ENCODE measurements at places on chromosomes 7 and 10.

GRCh38 chr10:109259293-109259692 lies 664.0 kb downstream of the XPNPEP1 start:
- no peak for DNase-seq

- no peak for DNase-seq
Measured at GRCh38 chr7:156470399-156471320, 169.9 kb upstream of the RNF32 start.

GRCh38 chr10:47179291-47179647 lies 120.7 kb upstream of the GDF10 start:
- no peak for DNase-seq

GRCh38 chr7:69982197-69982596 lies 383.9 kb downstream of the AUTS2 start:
- DNase-seq, result no peak

DNA sequence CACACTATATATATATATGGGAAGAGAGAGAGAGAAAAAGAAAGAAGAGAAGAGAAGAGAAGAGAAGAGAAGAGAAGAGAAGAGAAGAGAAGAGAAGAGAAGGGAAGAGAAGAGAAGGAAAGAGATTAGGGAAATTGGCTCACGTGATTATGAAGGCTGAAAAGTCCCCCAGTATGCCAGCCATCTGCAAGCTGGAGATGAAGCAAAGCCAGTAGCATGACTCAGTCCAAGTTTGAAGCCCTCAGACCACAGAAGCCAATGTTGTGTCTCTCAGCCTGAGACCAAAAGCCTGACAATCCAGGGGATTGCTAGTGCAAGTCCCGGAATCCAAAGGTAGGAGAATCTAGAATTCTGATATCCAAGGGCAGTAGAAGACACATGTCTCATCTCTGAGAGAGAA lies 206.3 kb upstream of the PRSS1 start:
- no peak for DNase-seq

DNA sequence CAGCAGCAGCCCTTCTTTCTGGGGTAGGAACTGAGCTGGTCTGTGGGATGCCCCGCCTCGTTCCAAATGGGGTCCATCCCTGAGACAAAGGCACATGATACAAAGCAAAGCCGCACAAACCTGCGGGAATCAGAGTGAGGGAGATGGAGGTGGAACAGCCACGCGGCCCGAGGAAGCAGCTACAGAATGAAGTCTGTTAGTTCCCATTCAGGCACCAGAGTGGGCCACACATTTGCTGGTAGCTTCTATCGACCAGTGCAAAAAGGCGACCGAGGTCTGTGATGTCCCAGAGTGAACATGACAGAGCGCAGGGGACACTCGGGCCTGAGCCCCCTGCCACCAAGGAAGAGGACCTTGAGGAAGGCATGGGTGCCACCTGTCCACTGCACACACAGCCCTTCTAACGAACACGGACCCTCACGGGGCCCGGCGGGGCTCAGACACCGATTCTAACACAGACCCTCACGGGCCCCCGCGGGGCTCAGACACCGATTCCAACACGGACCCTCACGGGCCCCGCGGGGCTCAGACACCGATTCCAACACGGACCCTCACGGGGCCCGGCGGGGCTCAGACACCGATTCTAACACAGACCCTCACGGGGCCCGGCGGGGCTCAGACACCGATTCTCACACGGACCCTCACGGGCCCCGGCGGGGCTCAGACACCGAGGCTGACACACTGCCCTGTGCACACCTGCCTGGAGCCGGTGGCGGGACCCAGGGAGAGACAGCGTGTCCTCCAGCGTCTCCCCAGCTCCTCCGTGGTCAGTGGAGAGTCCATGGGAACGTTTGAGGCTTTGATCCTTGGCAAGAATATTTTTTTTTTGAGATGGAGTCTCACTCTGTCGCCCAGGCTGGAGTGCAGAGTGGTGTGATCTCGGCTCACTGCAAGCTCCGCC lies 32.8 kb upstream of the FAM20C start:
- peak; percentile 30 for DNase-seq

GRCh38 chr7:68965351-68965750 lies 632.9 kb upstream of the AUTS2 start:
- no peak for DNase-seq

DNA sequence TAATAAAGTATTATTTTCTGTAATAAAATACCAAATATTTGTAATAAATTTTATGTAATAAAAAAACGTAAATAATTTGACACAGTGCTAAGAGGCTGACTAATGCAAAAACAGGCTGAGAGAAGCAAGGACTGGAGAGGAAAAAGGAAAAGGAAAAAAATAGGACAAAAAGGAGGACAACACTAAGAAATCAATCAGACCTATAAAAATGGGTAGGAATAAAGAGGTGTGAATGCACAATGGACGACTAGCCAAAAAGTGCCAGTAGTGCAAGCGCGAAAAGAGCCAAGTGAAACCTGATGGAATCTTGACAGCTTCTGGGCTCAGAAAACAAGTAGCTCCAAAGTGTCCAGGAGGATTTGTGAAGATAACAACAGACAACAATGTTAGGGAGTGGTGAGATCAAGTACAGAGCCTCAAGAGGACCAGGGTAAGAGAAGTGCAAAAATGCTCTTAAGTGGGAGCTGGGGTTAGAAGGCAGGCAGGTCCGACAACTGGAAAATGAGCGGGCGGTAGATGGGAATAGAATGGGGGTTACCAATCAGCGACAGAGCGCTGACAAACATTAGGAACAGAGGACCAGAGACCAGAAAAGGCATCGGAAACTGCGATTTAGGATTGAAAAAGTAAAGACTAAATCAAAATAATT lies 1.2 kb downstream of the BRAF start:
- DNase-seq, result no peak

- DNase-seq, result peak; percentile 13
Measured at GRCh38 chr7:73652541-73652949, 15.1 kb upstream of the VPS37D start.

DNA sequence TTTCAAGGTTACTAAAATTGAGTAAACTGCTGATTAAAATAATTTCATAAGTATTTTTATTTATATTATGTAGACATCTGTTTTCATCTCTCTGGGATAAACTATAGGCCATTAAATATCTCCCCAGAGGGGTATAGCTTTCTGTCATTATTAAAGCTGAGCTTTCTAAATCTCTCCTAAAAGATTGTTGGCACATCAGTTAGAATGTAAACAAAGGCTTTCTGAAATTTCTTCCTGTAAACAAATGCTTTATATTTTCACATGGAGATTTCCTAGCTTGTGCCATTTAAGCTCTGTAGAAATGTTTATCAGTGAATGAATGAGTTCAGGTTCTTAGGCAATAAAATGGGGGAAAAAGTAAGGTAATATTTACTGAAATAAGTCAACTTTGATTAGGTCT lies 35.7 kb downstream of the PPP1R9A start:
- no peak for DNase-seq

DNA sequence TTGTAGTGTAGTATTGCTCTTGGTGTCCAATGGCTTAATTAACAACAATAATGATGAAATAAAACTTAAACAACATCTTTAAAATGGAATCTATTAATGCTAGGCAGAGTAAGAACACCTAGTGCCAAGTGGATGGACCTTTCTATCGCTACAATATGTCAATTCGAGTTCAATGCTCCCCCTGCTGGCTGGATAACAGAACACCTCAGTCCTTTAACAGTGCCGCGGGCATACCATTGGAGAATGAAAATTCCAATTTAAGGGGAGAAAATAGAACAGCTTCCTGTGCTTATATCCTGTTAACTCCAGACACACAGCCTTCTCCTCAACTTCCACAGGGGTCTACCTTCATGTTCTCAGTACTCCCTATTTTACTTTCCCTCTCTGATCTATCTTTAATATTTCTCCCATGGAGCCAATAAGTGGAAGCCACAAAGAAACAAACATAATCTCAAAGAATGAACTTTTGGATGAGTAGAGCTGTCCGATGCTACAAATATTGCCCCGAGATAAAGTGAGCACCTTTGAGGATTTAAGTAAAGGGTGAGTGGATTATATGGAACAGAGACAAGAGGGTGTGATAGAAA lies 41.4 kb downstream of the COL1A2 start:
- no peak for DNase-seq

DNA sequence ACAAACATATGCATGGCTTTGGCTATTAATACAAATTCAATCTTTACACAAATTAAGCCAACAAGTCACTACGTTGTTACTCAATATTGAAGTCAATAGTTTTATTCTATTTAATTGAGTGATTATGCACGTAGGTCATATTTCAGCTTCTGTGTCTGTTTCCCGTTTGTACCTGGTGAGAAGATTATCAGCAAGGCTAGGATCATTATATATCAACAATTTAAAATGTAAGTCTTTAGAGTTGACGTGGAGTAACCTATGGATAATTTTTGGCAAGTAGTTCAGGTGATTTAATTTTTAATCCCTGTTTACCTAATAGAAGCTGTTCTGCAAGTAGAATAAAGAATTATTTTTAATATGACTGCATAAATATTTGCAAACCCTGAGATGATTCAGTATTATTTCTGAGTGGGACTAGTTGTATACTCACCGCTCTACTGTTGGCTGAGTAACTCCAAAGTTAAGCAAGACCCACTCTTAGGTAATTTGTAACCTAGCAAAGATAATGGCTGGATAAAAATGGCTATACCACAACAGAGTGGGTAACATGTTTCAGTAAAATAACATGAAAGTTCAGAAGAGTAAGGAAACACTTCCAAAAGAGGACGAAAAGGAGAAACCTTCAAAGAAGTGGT lies 161.0 kb downstream of the HGF start:
- DNase-seq, result no peak

- DNase-seq, result no peak
Measured at GRCh38 chr7:96657347-96658021, 52.2 kb downstream of the SEM1 start.

GRCh38 chr7:43758822-43759683 lies 573 bp downstream of the BLVRA start:
- DNase-seq, result peak; percentile 82

DNA sequence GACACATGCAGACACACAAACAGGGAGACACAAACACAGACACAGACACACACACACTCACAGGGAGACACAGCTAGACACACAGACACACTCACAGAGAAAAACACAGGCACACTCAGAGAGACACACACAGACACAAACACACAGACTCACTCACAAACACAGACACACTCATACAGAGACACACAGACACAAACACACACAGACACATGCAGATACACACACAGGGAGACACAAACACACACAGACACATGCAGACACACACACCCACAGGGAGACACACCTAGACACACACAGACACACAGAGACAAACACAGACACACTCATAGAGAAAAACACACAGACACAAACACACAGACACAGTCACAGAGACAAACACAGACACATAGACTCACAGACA lies 67.9 kb downstream of the ADARB2 start:
- DNase-seq, result no peak

GRCh38 chr7:7808156-7808555 lies 89.7 kb upstream of the RPA3 start:
- no peak for DNase-seq

DNA sequence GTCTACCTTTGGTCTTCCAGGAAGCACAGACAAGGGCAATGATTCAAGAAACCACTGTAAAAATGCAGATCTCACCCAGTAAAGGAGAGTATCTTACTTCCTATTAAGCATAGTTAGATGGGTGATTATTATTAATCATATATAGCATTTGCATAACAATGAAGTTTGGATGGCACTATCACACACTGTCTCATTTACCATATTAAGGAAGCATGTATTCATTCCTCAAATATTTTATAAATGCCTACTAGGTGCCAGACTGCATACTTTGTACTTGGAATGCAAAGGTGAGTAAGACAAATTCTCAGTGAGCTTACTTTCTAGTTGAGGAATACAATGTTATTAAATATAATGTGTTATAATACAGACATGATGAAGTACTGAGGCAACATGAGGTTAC lies 53.9 kb upstream of the SKAP2 start:
- no peak for DNase-seq

GRCh38 chr10:73879296-73880173 lies 5.2 kb upstream of the CAMK2G start:
- DNase-seq, result peak; percentile 97

GRCh38 chr7:131945313-131945911 lies 389.0 kb upstream of the PODXL start:
- DNase-seq, result peak; percentile 65

DNA sequence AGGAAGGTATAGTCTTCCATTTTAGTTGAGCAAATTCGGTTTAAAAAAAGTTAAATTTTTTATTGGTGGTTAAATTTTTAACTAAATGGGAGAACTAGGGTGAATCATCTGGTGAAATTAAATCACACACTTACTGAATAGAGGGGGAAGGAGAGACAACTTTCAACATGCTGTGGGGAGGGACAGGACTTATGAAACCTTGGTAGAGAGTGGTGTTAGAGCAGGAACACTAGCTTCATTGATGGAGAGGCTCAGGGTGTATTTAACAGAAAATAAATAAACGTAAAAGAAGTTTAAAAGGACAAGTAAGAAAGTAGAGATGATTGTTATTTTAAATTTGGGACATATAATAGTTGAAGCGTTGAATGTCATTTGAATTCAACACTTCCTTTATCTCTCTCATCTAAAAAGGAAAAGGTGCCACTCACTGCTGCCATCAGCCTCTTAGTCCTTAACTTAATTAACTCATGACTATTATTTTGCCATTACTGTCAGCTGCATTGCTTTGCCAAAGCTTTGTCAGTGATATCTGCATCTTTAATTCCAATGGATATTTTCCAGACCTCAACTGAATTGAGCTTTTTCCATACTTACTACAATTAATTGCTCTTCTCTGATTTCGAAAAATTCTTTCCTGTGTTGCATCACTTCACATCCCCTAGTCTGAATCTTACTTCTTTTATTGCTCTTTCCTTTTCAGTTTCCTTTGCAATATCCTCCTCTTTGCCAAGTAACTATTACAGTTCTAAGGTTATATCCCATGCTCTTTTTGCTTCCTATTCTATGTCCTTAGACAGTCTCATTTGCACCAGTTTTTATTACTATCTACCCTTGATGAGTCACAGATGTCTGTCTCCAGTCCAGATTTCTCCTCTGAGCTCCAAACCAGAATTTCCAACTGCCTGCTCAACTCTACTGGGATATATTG lies 71.7 kb downstream of the GNAT3 start:
- DNase-seq, result no peak

GRCh38 chr7:84784450-84784849 lies 402.4 kb downstream of the SEMA3D start:
- DNase-seq, result no peak

- no peak for DNase-seq
Measured at GRCh38 chr10:62528441-62528840, 154.3 kb downstream of the ZNF365 start.

DNA sequence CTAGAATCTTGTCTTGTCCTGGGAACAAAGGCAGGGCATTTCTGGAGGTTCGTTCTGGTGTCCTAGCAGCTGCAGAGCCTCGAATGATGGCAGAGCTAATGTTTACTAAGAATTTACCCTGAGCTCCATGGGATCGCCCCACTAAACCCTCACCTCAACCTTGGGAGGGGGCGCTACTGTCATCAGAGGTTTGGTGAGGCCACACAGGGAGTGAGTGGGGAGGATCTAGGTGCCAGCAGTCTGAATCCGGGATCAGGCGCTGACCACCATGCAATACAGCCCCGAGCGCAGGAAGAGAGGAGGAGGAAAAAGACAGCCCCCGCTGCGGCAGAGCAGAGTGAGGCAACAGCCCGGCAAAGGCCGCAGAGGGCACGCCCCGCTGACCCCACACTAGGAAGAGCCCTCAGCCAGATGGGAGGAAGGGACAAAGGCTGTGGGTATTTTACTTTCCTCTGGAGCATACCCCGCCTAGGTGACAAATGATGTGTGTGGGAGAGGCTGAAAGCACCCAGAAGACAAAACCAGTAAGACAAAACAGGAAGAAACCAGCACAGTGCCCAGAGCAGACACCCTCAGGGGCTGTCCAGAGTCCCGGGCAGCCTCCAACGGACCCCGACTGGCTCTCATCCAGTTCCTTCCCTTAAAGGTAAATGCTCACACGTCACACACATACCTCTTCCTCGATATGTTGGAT lies 103.5 kb downstream of the FAM53B start:
- no peak for DNase-seq

Data from aorta (tissue), 5 donors.